DMS153 (cell line): ENCODE measurements at places on chromosomes 1 and 21.

- no peak for DNase-seq
These were observed at the start of gene PRR9 for GRCh38 chr1:153217212-153217611. Gene PRR9, plus strand, starts transcription at chr1:153217584. Its CDS starts 561 bp downstream, at chr1:153218145.

DNA sequence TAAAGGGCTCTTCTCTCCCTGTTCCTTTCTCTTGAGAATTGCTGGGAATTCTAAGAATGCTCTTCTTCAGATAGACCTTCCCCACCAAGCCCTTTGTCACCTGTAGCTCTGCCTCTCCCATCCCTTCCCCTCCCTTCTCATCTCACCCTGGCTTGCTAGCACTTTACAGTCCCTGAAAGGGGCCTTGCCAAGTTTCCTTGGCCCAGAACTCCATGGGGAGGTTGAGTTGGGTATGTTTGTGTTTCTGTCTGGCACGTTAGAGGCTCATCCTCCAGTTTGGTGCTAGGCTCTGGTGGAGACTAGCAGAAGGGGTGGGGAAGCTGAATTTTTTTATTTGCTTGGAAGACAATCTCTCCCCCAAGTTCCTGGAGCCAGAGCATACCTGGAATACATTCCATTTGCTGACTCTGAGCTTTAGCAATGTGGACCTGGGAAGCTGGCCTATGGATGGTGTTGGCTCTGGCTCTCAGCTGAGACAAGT is 4.9 kb downstream of the CGN start:
- DNase-seq: no peak

- no peak for DNase-seq
These were observed 20.6 kb downstream of the TESK2 start for GRCh38 chr1:45470306-45470798.

- no peak for DNase-seq
These were observed 12.2 kb upstream of the FAM167B start for GRCh38 chr1:32234792-32235191.

GRCh38 chr21:39062196-39062595 is 121.1 kb downstream of the PSMG1 start:
- no peak for DNase-seq

- DNase-seq: no peak
These were observed 261.9 kb downstream of the HLX start for GRCh38 chr1:221141096-221141495.

GRCh38 chr1:24915816-24916602 is 14.1 kb downstream of the RUNX3 start:
- DNase-seq: no peak

DNA sequence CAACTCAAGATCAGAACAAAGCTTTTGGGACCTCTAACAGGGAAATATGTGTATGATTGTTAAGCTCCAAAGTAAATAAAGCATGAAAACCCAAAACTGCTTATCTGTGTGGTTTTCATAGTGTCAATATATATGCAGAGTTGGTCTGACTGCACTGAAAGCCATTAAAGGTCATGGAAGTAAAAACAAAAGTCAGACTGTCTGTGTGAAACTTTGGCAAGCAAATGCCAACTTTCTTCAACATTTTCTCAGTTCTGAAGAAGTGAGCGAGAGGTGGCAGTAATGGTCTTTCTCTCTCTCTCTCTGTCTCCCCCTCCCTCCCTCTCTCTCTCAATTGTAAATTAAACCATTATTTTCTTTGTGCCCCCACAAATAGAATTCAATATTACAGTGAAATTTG is 100.1 kb upstream of the S1PR1 start:
- no peak for DNase-seq

- DNase-seq: no peak
These were observed 12.6 kb downstream of the COL6A1 start for GRCh38 chr21:45994086-45994661.

DNA sequence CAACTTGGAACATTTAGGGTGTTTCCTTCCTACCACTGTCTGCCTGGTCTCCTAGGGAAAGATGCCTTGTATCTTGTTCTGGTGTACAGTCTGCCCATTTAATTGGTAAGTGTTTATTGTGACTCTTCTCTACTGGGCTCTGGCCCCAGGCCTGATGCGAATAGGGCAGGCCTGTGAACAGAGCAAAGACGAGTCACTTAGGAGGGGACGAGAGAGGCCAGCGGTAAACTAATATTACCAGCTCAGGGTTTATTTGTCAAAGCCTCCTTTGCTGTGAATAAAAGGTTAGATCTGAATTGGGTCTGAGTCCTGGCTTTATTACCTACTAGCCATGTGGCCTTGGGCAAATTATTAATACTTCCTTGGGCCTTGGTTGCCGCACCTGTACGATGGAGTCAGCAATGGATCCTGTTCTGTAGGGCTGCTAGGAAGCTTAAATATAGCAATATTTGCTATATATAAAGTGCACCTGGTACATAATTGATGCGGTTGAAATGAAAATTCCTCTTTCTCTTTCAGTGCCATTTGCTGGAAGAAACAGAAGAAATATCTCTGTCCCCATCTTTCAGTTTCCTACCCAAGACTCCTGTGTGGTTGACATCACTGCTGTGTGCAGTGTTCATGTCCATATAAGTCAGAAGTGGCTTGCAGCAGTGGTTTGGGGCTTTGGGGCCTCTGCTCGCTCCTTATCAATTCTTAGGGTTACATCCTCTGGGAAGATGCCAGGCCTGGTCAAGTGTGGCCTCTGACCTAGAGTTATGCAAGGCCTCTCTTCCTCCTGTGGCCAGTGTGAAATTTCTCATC is 32.4 kb downstream of the MAPKAPK2 start:
- no peak for DNase-seq

DNA sequence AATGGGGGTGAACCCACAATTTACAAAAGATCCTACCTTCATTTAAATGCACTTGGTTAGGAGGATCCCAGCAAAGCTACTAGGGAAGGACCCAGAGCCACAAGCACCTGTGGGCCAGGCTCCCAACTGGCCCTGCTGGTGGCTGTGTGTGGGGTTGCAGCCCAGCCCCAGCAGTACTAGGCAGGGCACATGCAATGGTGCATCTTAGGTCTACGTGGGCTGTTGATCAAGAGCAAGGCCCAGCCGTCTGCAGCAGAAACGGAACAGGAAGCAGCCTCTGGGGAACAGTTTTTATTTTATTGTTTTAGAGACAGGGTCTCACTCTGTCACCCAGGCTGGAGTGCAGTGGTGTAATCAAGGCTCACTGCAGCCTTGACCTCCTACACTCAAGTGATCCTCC is 134.1 kb upstream of the RAB4A start:
- no peak for DNase-seq
